Activated CD4-positive, alpha-beta T cell treated with anti-CD3 and anti-CD28 coated beads for 48 hours (primary cell): ENCODE measurements at places on chromosomes 2 and 18.
A peak's percentile ranks its signal among the peaks of the same experiment; 100 is the strongest.

DNA sequence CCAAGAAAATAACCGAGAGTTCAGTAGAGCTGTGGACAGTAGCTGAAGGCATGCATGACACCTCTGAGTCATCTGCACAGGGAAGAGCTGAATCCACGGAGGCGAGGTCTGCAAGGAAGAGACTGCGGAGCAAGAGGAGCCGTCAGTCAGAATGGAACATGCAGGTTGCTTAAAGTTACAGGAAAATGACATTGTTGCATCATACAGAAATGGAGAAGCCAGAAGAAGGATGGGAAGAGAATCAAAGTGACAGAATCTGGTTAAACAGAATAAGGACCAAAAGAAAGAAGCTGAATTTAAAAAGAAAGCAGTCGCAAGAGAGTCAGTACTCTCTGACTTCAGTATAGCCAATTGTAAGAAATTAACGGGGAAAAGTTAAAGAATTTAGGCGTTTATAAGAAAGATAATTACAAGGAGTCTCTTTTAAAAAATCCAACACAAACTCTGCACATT is 533.8 kb downstream of the ADCYAP1 start:
- DNase-seq = no peak

- no peak for DNase-seq
These were observed 13.8 kb upstream of the CXCR1 start for GRCh38 chr2:218180467-218181114.

DNA sequence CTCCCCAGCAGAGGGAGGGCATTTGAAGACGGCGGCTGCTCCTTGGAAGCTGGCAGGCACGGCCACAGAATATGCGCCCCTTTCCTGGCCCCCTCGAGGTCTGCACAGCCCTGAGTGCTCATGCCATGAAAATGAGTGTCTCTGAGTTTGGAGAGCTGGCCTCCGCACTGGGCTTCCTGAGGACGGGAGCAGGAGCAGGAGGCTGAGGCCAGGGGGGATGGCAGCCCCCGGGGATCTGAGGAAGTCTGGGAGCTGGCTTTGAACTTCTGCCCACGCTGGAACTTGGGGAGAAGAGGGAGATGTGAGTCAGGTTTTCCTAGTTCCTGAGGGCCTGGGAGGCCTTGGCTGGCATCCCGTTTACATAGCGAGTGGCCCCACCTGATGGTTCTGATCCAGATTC is 47.0 kb downstream of the RRM2 start:
- no peak for DNase-seq

- DNase-seq = no peak
These were observed 43.1 kb upstream of the PTH2R start for GRCh38 chr2:208363485-208363884.

DNA sequence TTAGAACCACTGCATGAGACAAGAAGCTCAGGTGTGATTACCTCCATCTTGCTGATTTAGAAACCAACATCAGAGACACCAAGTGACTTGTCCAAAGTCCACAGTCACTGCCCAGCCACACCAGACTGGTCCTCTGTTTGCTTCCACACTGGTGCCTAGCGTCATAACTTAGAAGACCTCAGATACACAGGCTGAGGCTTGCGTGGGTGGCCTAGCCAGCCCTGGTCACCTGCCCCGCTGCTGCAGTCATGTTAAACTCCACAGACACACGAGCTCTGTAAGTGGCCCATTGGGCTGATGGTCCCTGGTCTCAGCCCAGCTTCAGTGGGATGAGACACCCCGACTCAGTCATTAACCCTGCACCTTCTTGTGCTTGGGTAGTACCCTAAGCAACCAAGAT is 47.1 kb downstream of the CNGA3 start:
- no peak for DNase-seq

DNA sequence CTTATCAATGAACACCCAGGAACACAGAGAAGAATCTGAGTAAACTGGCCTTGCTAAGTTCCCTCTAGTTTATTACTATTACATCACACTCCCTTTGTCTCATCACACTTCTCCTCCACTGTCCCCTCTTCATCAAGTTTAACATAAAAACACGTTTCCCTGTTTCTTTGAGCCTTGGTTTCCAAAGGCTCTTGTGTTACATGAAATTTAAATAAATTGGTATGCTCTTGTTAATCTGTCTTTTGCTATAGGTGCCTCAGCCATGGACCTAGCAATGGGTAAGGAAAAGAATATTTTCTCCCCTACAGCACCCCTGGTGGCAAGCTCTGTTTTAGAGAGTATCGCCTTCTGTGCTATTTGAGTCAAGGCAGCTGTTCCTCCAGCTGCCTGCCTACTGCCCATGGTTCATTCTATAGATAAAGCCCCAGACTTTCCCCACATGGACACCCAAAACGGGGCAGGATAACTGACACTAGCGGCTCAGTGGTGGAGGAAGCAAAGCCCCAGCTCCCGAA is 31.8 kb downstream of the TGIF1 start:
- DNase-seq = peak; percentile 29

GRCh38 chr18:45413180-45413836 is 202.0 kb upstream of the SLC14A2 start:
- DNase-seq = no peak

DNA sequence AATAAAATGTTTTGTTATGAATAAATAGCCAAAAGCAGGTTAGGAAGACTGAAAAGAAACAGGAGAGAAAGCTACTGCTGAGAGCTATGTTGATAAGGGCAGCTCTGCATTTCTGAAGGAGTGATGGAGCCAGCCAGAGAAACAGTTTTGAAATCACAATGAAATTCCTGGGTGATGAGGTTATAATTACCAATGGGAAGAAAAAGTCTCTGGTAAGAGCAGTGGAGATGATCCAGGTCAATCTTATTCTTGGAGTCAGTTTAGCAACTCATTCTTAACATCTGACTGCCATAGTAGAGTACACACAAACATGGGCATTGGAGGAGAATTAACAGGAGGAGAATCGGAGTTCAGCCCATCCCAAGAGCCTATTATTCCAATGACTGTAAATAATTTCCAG is 2.4 kb downstream of the ALKAL2 start:
- no peak for DNase-seq

GRCh38 chr2:190765386-190766173 is 115.0 kb upstream of the GLS start:
- peak; percentile 37 for DNase-seq

DNA sequence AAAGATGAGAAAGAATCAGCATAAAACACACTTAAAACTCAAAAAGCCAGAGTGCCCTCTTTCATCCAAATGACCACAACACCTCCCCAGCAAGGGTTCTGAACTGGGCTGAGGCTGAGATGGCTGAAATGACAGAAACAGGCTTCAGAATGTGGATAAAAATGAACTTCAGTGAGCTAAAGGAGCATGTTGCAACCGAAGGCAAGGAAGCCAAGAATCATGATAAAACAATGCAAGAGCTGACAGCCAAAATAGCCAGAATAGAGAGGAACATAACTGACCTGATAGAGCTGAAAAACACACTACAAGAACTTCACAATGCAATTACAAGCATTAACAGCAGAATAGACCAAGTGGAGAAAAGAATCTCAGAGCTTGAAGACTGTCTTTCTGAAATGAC is 12.2 kb upstream of the PSMA8 start:
- no peak for DNase-seq

DNA sequence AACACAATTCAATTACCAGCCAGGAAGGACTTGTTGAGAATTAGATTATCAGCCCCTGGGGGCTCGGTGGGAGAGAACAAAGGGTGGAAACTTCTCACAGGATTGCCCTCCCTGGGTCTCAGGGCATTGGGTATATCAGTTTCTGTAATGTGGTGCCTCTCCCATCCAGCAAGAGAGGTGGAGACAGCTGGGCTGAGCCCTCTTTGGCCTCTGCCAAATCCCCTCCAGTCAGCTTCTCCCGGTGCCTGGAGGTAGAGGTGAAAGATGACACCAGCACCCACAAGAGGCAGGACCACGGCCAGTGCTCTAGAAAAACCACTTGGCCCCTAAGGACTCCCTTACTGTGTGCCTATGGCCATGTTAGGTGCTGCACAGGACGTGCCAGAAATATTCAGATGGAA is 179.7 kb downstream of the HAUS1 start:
- no peak for DNase-seq

- no peak for DNase-seq
These were observed 28.0 kb downstream of the TANC1 start for GRCh38 chr2:158996378-158996993.

DNA sequence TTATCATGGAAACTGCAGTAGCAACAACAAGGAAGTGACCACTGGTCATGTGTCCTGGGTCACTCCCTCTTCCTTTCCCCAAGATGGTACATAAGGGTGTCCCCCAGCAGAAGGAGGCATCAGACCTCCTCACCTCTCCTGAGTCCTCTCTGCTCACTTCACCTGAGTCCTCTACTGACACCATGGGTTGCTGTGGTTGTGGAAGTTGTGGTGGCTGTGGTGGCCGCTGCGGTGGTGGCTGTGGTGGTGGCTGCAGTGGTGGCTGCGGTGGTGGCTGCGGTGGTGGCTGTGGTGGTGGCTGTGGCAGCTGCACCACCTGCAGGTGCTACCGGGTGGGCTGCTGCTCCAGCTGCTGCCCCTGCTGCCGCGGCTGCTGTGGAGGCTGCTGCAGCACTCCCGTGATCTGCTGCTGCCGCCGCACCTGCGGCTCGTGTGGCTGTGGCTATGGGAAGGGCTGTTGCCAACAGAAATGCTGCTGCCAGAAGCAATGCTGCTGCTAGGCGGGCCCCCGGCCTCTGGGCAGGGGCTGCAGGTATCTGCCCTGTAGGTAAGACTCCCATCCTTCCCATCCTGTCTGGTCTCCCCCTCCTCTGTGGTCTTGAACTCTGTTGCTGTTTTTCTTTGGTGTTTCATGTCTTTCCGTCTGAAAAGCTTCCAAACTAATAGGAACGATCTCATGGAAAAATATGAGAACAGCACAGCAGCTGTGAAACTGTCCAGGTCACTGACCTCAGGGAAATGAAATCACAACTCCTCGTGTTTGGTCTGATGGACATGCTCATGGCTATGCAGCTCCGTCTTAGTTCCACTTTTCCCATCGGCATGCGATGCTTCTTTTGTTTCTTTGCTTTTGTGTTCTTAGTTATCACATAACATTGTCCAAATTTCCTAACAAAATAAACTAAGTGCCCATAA is at the start of gene SCYGR4:
SCYGR4 (plus strand) TSS at position 183 of the 915 bp plus-strand sequence; CDS start at position 183, 0 bp downstream.
- DNase-seq = no peak

GRCh38 chr2:191836853-191837769 is 9.8 kb downstream of the CAVIN2 start:
- no peak for DNase-seq

- DNase-seq = peak; percentile 32
These were observed 87.0 kb upstream of the ID2 start for GRCh38 chr2:8594731-8595427.

- DNase-seq = no peak
These were observed 408.7 kb upstream of the HS6ST1 start for GRCh38 chr2:128727404-128727803.

DNA sequence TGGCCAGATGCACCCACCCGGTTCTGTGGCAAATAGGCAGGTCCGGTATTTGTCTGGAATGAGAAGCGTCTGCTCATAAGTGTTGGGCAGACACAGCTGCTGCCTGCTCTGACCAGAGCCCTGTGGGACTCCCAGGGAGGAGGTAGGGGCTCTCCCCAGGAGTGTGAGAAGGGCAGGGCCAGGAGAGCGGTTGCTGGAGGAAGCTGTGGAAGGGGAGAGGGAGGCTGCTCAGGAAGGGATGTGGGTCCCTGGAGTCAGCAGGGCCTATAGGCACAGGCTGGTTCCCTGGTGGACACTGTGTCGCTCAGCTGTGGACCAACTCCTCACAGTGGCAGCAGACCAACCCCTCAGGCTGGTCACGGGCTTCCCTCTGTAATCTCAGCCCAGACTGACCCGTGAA is 109.2 kb downstream of the DYSF start:
- DNase-seq = no peak

DNA sequence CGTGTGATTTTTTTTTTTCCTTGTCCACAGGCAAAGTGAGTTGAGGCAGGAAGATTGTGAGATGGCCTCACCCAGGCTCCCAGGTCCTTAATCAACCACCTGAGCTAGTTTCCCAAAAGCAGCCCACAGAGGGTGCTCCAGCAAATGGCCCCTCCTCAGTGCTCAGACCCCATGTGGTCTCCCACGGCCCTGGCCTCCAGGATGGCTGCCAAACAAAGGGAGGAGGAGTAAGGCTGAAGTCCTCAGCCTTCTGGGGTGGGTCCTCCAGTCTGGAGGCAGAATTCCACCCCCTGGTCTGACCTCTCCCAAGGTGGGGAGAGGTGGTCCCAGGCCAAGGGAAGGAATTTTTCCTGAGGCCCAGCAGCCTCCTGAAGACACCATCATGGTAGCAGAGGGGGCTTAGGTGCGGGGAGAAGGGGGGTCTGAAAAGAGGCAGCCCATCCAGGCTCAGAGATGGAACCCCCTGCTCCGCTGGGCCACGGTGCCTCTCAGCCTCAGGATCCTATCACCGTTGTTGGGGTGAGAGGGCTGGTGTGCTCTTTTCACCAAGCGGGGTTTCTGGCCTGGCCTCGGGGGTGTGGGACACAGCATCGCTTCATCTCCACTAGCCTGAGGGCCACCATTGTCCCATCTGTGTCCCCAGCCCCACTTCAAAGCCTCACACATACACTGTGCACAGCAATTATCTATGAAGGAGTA is 2.3 kb downstream of the NGEF start:
- DNase-seq = no peak

DNA sequence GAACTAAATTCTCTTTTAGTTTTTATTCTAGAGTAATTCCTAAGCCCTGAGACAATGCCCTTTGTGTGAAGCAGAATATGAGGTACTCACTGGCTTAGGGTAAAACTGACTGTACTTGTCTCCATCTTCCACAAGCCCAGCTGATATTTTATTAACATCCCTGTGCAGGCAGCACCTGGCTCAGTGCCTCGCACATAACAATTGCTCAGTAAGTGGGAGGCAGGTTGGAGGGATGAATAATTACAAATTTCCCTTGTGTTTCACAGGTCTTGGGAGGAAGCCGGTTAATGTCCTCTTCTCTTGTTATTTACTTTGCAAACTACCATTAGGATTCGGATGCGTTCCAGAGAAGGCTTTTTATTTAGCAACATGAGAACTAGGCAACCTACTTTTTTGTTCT is 249.8 kb upstream of the FSHR start:
- DNase-seq = no peak

DNA sequence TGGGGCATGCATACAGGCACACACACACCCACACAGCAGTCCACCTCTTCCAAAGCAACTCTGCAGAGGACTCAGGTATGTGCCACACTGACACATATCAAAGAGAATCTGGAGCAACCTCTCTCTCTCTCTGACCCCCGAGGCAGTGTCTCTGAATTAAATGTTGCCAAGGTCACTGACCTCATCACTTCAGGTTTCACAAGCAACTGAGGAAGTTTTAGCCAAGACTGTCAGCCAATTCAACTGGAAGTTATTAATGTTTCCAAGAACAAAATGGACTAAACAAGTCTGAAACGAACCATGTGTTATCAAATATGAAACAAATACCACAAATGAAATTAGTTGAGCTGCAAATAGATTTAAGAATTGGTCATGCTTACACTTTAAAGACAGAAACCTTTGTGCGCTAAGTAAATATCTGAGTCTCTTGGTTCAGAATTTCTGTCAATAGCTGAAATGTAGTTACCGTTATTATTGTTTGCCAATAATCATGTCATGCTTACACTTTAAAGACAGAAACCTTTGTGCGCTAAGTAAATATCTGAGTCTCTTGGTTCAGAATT is 86.1 kb downstream of the SLC25A12 start:
- DNase-seq = no peak
